ENCODE measurements at places on chromosomes 12 and 14.

GRCh38 chr12:41274643-41275042, 86.5 kb downstream of the PDZRN4 start:
- no peak for DNase-seq

- no peak for DNase-seq
Observed at GRCh38 chr12:45670346-45671065, 59.0 kb upstream of the ARID2 start.

DNA sequence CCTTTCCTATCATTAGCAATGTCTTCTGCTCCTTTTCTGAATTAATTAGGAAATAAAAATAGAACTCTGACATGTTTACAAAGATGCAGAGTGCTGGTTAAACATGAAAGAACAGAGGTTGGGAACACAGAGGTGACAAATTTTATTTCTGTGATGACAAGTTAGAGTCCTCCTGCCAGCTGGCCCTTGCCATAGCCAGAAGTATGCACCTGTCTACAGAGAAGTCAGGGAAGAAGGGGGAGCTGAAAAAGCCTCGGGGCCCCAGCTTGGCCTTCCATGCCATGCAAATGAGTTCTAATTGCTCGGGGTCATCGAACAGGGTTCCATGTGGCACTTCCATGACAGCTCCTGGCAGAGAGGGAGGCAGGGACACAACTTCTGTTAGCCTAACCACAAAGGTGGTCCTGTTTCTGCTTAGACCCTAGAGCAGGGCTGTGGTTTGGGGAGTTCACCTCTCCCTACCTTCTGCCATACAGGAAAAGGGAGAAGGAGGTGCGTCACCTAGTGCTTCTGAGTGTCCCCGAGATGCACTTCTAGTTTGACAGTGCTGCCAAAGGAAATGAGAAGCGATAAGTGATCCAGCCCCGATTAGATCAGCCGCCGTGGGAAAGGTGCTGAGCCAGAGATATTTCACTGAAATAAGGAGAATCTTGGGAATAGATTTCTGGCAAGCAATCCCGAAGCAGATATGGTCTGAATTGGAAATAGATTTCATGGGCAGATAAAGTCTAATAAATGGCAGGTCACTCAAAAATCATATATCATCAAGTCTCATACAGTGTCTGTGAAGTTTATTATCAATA, 155.8 kb upstream of the FOXN3 start:
- no peak for DNase-seq

- DNase-seq = no peak
Observed at GRCh38 chr12:65948320-65949008, 124.2 kb downstream of the HMGA2 start.

GRCh38 chr14:96112032-96112431, 72.9 kb downstream of the C14orf132 start:
- DNase-seq = no peak

DNA sequence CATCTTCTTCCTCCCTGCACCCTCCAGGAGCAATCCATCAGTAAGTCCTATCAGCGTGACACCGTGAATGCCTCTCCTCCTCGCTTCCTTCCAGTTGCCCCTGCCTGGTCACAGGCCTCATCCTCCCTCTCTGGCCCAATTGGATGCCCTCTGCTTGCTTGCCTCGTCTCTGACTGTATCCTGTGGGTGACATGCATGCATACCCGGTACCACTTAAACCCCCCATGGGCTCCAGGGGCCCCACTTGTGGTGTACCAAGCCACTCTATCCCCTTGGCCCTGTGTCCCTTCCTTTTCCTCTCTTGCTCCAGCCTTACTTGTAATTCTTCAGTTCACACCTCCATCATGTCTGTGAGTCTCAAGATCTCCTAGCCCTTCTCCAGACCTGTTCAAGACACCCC, 106.0 kb upstream of the RTL1 start:
- DNase-seq = no peak

- DNase-seq = no peak
Observed at GRCh38 chr12:14395074-14395778, 29.7 kb downstream of the ATF7IP start.

DNA sequence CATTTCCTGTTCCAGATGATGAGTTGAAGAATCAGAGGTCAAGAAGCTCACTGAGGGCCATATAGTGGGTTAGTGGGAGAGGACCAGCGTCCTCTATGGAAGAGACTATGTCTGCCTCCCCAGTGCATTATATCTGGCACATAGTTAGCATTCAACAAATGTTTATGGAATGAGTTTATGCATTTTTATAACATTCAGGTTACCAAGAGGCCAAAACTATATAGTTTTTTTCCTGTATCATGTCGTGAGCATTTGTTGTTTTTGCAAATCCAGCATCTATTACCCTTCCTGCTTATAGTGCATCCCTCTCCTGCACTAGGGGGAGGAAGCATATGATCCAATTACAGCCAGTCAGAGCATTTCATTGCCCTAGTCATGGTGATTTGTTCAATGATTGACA, 60.6 kb downstream of the SUDS3 start:
- DNase-seq = no peak

DNA sequence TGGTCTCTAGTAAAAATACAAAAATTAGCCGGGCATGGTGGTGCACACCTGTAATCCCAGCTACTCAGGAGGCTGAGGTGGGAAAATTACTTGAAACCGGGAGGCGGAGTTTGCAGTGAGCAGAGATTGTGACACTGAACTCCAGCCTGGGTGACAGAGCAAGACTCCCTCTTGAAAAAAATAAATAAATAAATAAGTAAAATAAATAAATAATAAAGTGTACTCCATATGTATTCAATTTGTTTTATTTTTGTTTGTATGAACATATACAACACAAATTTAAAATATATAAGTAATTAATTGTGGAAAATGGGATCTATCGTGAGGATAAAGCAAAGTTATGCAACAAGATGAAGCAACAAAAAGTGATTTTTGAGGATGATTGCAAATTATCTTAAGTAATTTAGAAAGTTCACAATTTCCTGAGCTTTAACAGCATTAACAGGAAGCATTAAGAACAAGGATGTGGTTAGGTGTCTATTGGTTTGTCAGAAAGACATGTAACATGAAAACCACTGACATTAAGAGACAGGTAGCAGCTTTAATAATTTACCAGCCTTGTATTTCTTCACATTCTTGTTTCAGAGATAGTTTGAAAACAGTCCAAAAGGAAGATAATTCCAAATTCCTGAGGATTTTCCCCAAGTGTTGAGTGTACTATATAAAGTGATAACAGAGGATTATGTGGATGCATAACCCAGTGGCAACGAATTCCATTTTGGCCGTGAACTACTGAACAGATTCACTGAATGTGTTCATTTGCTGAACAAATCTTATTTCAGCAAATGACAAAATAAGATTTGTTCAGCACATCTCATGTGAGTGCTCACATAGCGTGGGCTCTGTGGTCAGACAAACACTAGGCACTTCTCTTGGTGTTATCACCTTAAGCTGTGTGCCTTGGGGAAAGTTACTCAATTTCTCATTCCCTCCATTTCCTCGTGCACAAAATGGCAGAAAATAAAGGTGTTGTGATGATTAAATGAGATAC, 68.6 kb upstream of the RESF1 start:
- no peak for DNase-seq

DNA sequence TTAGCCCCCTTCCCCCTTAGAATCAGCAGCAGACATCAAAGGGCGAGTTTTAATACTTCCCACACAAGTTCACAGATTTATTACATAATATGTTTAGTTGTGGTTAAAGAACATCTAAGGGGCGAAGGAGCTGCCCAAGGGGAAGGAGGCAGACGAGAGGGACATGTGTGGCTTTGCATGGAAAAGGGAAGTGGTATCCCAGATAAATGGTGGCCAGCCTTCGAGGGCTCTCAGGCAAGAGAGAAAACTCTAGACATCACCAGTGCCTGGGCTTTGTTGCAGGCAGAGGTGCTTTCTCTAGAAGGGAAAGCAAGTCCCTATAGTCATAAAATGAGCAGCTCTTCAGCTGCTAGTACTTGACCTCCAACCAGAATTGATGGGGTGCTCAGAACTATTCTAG, 121.2 kb downstream of the CACNA1C start:
- no peak for DNase-seq

DNA sequence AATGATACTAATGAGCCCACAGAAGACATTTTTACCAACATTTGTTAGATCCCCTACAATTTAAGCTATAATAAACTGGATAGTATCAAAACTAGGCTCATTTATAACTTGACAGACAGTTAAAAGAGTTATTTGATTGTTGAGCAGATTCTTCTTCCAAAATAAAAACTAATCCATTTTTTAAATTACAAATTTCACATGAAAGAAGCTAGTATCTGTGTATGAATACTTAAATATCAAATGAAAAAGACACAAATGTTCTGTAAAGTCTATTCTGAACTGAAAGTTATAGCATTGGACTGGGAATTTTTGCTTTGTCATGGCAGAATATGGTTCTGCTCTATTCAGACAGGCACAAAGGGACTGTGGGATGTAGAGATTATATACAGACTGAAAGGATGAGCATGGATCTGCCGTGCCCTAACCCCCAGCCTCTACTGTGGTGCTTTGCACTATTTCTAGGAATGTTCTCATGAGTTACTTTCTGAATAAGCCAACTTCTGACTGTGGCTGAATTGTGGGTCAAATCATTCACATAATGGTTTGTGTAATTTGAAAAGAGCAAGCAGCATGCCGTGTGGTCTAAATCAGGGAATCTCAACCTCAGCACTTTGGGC, 352.7 kb downstream of the KCNH5 start:
- DNase-seq = no peak

- DNase-seq = no peak
Observed at GRCh38 chr14:75631453-75631831, 29.2 kb downstream of the ERG28 start.

DNA sequence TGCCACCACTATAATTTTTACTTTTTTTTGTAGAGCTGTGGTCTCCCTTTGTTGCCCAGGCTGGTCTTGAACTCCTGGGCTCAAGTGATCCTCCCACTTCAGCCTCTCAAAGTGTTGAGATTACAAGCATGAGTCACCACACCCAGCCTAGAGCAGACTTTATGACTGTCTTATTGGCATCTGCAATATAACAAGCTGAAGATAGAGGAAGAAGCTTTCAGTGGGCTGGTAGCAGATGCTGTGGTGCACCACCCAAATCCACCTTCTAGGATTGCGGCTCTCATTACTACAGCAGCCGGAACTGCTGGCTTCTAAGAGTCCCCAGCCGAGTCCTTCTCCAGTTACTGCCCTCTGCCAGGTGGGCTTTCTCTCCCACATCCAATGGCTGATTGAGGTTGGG, 7.6 kb upstream of the STK38L start:
- no peak for DNase-seq

GRCh38 chr14:68589447-68590200, 203.2 kb downstream of the ZFP36L1 start:
- no peak for DNase-seq

DNA sequence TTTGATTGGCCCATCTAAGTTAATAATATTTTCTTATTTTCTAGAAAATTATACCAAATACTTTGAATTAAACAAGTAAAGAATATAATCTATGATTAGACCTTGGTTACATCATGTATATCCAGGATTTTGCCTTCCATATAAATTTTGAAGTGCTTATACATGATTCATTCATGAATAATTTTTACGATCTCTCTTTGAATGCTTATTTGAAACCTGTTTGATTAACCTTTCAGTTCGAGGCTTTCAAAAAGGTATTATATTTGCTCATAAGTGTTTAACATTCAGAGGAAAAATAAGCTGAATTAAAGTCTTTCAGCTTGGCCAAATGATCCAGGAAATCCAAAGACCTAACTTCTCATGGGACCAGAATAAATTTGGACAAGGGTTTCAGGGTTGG, 495.2 kb upstream of the GARIN6 start:
- DNase-seq = no peak

GRCh38 chr12:57488402-57489156, 711 bp downstream of the MARS1 start:
- DNase-seq = no peak

DNA sequence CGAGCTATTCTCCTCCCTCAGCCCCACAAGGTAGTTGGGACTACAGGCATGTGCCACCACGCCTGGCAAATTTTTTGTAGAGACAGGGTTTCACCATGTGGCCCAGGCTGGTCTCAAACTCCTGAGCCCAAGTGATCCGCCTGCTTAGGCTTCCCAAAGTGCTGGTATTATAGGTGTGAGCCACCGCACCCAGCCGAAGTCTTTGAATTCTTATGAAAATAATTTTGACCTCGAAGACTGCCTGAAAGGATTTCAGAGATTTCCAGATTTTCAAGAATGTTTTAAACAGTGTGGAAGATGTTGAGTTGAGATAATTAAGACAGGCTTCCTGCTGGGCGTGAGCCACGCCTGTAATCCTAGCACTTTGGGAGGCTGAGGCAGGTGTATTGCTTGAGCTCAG, 5.0 kb downstream of the PSMA3 start:
- no peak for DNase-seq

DNA sequence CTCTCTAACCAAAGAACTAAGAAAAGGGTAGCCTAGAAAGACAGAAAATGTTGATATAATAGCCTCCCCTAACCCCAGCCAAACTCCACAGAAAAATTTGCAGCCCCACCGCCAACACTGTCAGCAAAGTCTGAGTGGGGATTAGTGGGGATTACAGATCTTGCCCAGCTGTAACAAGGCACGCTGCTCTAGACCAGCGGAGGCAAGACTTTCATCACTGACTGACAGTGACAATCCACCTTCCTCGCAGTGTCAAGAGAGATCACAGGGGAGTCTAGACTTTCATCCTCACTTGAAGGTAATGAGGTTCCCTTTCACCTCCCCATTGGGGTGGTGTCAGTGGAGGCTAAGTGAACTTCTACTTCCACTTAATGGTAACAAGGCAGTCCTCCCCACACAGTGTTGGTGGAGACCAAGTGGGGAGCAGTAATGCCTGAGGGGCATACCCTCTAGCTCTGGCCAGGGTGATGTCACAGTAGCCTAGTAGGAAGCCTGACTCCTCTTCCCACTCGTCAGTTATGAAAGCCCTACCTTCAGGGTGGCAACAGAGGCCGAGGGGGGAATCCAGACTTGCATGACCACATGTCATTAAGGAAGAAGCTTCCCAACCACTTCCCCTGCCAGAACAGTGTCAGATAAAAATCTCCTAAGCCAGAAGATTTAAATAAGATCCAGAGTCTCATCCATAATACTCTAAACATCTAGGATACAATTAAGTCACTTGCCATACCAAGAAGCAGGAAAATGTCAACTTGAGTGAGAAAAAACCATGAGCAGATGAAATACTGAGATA, 91.7 kb upstream of the RASSF8 start:
- no peak for DNase-seq

GRCh38 chr12:93645702-93646101, 31.5 kb upstream of the CRADD start:
- no peak for DNase-seq

DNA sequence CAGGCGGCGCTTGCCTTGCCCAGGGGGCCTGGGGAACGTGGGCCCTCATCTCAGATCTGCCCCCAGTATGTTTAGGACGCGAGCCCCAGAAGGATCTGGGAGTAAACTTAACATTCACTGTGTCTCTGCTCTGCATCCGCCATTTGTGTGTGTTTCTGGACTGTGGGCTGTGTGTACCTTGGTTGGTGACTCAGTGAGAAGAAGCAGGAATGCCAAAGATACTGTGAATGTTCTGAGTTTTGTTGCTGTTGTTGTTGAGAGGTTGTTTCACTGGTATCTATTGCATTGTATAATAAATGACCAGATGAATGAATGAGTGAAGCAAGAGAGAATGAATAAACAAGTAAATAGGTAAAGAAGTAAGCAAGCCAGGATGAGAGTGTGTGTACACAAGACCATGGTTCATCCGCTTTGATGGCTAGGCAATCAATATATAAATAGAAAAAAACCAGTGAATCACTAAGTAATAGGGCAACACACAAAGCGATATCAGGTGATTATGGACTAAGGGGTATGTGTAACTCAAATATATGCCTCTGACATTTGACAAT, 20.5 kb downstream of the MEG3 start:
- DNase-seq = no peak

All from stimulated activated CD8-positive, alpha-beta memory T cell treated with anti-CD3 and anti-CD28 coated beads, Interleukin-4, amount 100 ng/mL, for 4 hours (primary cell).